ENCODE measurements at places on chromosomes 11 and 22.

- no peak for DNase-seq
Observed at GRCh38 chr11:78331711-78332110, 85.9 kb downstream of the GAB2 start.

GRCh38 chr11:32899438-32899837 lies 6.8 kb downstream of the QSER1 start:
- no peak for DNase-seq

- DNase-seq, result peak; percentile 86
Observed at GRCh38 chr11:65204646-65205601, 23.2 kb downstream of the CAPN1 start.

DNA sequence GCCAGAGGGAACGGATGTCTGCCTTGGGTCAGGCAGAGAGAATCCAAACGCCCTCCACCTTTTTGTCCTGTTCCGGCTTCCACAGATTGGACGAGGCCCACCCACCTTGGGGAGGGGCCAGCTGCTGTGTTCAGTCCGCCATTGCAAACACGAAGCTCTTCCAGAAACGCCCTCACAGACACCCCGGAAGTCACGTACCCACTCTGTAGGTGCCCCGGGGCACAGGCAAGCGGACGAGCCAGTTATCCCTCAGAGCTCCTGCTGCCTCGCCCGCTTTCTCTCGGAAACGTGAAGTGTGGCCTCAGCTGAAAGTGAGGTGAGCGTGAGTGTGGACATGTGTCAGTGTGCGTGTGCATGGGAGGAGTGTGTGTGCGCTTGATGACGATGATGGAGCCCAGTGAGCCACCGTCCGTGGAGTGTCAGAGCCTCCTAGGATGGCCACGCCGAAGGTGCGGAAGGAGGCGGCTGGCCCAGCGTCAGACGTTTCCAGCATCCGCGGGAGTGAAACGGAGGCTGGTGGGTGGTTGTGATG lies 869.2 kb downstream of the TBC1D22A start:
- DNase-seq, result peak; percentile 64

DNA sequence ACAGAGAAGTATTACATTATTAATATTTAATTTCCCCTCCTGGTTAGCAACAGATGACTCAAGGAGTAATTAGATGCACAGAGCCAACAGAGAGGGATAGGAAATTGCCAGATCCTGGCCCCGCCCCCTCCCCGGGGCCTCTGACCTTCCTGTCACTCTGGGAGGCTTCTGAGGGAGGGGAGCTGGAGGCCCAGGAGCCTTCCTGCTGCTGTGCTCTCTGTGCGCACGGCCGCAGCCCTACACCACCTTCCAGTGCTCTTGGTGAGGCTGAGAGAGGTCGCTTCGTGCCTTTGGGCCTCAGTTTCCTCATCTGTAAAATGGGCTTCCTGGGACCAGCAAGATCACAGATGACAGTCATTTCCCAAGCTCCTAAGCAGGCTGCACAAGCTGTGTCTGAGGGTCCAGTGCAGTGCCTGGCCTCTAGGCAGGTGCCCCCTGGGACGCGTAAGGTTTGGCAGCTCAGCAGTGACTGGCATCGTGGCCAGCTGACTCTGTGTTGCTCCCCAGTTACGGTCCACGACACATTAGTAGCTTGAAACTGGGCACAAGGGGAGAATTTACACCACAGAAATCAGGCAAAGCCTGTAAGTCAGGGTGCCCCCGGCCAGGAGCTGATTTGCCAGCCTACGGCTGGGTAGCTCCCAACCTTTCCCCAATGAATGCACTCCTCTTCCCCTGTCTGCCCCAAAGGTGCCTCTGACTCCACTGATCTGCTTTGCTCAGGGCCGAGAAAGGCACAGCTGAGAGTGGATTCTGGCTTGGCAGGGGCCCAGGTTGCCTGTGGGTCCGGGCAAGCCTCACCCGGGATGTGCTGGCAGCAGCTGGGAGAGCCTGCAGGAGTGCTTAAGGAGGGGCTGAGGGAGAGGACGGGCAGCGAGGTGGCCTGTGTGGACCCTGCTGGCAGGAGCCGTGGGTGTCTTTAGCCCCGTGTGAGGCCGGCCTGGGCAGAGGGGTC lies 2.3 kb downstream of the ADORA2A start:
- no peak for DNase-seq

DNA sequence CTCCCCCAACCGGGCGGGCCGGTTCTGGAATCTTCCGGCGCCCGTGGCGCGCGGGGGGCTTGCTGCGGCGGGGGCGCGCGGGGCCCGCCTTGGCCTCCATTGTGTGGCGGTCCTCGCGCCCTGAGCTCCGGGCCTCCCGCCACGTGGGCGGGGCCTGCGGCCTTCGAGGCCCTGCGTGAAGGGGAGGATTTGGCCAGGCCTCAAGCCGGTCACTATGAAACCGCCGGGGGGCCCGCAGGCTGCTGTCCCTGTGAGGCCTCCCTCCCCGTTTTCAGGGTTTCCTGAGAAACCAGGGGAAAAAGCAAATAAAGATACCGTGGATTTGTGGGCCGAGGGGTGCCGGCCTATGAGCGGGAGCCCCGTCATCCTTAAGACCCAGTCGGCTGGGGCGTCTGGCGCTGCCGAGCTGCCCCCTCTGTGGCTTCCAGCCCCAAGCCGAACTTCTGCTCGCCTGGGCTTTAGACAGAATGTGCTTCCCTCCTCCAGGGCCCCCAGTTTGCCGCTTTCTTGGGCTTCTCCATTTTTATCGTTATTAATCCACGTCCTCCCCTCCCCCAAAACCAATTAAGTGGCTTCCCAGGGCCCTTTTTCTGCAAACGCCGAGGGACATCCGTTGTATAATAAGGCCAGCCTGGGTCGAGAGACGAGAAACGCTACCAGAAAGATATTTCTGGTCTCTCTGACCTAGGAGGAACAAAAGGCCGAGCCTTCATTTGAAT lies 602 bp downstream of the EWSR1 start:
- peak; percentile 67 for DNase-seq

- DNase-seq, result no peak
Observed at GRCh38 chr11:119447664-119448242, 24.8 kb upstream of the THY1 start.

GRCh38 chr22:50612168-50612527 lies 11.6 kb downstream of the MAPK8IP2 start:
- no peak for DNase-seq

DNA sequence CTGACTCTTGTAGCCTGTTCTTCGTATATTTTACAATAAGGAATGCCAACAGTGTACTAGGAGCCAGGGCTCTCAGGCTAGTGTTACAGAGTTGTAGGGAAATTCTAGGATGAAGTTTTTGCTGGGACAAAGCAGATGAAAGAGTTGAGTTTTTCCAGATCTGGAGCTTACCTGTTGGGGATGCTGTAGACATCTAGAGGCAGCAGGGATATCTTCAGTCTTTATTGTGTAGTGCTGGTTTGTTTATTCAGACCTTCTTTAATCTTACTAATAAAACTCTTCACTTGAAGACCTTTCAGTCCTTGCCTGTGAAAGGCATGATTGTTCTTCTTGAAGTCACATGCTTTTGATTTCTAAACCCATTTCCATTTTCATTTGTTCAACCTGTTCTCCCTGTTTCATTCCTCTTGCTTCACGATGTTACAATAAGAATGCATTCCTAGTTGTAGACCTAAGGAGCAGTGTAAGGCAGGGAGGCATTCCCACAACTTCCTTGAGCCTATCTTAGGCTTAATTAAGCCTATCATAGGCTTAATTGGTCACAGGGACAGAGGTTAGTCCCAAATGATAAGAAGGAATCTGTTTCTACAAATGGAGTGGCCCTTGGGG lies 7.9 kb upstream of the SLC37A2 start:
- DNase-seq, result no peak

- no peak for DNase-seq
Observed at GRCh38 chr11:37972691-37973090, 1374.7 kb upstream of the RAG2 start.

DNA sequence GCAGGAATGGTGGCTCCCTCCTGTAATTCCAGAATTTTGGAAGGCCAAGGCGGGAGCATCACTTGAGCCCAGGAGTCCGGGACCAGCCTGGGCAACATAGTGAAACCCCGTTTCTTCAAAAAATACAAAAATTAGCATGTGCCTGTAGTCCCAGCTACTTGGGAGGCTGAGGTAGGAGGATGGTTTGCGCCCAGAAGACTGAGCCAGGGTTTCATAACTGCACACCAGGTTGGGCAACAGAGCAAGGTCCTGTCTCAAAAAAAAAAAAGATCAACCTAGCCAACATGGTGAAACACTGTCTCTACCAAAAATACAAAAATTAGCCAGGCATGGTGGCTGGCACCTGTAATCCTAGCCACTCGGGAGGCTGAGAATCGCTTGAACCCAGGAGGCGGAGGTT lies 6.4 kb downstream of the A4GALT start:
- no peak for DNase-seq

- peak; percentile 83 for DNase-seq
Observed at GRCh38 chr22:43262990-43263644, 76.2 kb upstream of the TTLL12 start.

DNA sequence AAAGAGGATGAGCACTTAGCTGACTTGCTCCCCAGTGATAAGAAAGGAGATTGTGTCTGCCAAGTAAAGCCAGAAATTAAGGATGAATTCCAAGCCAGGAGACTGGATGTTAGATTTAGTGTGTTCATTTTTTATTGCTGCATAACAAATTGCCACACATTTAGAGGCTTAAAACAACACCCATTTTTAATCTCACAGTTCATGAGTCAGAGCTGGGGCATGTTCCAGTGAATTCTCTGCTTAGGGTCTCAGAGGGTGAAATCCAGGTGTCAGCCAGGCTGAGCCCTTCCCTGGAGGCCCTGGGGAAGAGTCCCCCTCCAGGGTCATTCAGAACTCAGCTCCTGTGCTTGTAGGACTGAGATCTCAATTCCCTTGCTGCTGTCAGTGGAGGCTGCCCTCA lies 352.8 kb downstream of the BUD13 start:
- DNase-seq, result no peak

GRCh38 chr11:112852143-112852866 lies 108.9 kb upstream of the NCAM1 start:
- no peak for DNase-seq

DNA sequence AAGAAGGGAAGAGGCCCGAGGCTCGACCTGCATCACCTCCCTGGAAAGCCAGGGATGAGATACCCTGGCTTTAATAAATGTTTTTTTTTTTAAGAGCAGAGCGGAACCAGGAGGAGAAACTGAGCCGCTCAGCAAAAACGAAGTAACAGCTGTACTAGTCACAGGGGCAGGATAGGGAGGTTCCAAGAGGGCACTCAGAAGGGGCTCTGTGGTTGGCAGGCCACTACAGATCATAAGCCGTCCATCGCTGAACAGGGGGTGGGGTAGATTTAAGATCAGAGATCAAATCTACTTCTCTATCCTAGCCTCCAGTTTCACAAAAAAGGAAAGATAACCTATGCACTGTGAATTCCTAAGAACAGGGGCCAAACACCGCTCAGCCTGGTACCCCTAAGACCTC lies 625 bp downstream of the EIF3D start:
- DNase-seq, result no peak

DNA sequence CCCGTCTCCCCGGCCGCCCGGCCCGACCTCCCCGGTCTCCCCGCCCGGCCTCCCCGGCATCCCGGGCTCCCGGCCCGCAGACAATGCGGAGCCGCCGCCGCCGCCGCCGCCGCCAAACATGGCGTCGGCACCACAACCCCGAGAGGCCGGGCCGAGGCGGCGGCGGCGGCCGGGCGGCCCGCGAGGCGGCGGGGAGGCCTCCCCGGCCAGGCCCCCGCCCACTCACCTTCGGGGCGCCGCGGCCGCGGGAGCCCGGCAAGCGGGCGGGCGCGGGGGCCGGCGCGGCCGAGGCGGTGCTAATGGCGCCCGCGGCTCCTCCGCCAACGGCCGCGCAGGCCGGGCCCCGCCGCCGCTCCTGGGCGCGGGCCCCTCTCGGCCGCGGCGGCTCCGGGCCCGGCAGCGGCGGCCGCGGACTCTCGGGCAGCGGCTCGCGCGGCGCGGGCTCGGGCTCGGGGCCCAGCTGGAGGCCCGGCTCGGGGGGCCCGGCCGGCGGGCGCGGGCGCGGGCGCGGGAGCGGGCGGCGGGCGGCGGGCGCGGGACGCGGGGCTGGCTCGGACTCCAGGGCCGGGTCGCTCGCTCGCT lies 311 bp downstream of the BRD1 start:
- no peak for DNase-seq

GRCh38 chr11:46347637-46348311 lies 511 bp downstream of the DGKZ start:
- DNase-seq, result no peak

DNA sequence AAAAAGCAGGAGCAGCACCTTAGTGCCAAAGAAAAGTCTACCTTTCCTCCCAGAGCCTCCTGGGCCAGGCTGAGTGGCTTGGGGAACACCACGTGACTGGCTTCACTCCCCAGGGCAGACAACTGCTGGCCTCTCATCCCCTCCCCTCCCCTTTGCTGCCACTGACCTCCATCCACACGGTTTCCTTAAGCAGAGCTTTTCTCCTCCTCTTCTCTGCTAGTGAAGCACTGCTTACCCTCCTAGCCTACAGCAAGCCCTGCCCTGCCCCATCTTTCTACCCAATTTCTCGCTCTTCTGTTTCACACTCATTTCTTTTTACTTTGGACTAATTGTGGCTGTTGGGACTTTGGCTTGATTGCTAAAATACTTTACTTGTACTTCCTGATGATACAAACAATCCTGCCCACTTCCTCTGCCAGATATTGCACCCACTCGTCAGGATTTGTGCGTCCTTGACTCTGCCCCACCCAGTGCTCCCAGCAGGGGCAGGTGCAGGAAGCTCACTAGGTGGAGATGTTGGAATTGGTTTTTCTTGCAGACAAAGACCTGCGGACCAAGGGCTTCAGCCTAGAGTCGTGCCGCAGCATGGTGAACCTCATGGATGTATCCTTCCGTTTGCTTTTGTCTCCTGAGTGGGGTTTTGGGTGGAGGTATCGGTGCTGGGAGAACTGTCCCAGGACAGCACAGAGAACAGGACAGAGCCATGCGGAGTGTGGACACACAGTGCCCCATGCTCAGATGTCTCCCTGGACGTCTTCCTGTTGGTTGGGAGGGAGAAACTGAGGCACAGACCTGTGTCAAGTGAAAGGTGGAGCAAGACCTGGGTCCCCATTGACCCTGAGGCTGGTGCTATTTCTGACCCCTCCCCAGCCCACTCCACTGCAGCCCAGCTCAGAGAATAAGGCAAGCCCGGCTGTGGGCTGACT lies 27.3 kb downstream of the CAPN1 start:
- DNase-seq, result no peak

- no peak for DNase-seq
Observed at GRCh38 chr11:67120456-67120855, 1.4 kb downstream of the KDM2A start.

- peak; percentile 17 for DNase-seq
Observed at GRCh38 chr11:18522388-18522787, 4.4 kb downstream of the TSG101 start.

DNA sequence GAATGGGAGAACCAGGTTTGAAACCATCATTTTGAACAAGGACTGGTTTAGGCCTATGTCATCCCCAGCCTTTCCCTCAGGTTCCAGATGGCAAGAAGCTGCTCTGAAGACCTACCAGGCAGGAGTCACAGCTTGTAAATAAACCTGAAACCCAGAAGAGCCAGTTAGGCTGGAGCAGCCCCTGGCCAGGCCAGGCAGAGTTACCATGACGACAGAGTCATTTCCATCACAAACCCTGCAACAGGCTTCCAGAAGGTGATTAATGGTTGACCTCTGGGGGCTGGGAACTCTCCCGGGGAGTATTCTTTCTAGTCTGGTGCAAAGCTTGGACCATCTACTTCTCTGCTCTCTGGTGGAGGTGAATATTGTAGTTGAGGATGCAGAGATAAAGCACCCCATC lies 164.1 kb upstream of the NCAM1 start:
- DNase-seq, result no peak

- DNase-seq, result no peak
Observed at GRCh38 chr22:24106385-24107381, 74.6 kb upstream of the SUSD2 start.
